ENCODE measurements at places on chromosomes 1 and 21. TPM values are rescaled to one million over a fixed set of nuclear protein-coding genes. Genes with fewer than 3 reads are reported as not detected.

DNA sequence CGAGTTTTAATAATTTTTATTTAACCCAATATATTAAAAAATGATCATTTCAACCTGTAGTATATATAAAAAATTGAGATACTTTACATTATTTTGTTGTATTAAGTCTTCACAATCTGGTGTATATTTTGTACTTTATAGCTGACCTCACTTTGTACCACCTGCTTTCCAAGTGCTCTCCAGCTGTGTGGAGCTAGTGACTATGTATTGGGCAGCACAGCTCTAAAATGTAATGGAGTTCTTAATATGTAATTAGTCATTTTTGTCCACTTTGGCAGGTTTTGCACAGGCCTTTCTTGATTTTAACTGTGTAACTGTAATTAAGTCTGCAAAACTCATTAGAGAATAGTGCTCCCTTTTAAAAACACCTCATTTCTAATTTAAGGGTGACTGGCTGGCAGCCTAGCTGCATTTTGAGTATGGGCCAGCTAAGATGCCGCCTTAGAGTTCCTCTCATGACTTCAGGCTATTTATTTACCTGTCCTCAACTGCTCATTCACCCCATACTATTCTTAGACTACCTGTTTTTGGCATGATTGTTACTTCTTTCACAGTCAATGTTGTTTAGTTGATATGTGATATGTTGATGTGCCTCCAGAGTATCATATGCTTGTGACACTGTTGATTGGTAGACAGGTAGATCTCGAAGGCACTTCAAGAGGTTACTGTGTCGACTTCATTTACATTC, 43.2 kb downstream of the ZYG11B start:
- no peak for DNase-seq

DNA sequence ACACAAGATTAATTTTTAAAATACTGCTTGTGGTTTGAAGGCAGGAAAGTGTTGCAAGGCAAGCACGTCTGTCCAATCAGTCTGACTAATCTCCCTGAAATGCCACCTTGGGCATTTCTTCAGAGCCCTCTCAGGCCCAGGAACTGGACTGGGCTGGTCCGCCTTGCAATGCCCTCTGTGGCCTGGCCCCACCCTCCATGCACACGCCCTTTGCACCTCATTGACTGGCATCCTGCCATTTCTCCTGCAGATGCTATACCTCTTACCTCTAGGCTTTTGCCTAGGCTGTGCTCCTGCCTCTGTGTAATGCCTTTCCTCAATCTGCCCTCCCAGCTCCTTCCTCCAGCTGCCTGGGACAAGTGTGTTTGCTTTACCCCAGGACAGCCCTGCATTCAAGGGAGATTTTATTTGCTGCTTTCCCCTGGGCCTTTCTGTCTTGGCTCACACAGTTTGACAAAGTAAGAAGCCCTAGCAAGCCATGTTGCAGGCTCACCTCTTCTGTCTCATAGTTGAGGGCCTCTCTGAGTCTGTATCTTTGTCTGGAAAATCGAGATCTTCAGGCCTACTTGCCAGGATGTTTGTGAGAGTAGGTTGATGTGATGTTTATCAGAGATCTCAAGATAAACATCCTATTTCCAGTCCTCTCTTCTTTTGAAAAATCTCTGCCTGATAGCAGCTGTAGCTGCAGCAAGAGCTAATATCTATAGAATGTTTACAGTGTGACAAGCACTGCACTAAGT, 149.2 kb upstream of the JUN start:
- no peak for DNase-seq

DNA sequence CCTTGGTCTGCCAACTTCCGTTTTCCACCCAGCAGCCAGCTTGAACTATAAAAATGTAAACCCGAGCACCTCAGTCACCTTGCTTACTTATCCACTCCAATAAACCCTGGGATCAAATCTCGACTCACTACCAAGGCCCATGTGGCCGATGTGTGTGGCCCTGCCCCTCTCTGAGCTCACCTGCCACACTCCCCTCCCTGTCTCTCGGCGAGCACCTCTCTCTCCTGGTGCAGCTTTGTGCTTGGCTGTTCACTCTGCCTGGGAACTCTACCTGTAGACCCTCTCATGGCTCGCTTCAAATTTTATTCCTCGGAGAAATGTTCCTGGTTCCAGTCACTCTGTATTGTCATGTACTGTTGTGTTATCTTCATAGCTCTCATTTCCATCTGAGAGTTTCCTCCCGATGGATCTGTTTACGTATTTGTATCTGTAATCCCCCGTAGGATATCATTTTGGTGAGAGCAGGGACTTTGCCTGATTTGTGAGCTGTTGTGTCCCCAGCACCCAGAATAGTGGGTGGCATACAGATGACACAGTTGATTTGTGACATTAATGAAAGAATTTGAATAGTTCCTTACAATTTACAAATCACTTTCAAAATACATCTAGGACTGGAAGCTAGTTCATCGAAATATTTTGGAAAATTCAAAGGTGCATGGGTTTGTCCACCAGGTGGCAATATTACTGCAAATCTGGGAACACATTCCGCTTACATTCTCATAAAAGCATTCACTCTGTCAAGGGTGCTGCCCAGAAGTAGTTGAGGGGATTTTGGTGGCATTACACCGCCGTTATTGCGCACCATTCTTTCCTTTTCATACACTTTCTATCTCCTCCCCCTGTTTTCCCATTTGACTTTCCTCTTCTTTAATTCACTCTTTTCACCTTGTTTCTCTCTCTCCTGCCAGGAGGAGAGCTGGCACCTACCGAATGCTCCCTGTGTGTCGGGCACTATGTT, 95.3 kb downstream of the ABCA4 start:
- no peak for DNase-seq

The GJA9 gene
- not detected for total RNA-seq

- DNase-seq, result no peak
Observed at GRCh38 chr1:243582326-243582725, 267.7 kb downstream of the AKT3 start.

GRCh38 chr21:46545363-46545762, 59.5 kb downstream of the S100B start:
- DNase-seq, result no peak

The PLA2G2C gene
- total RNA-seq, result 0.14 TPM

GRCh38 chr1:162373541-162374260, 3.0 kb downstream of the SPATA46 start:
- no peak for DNase-seq

DNA sequence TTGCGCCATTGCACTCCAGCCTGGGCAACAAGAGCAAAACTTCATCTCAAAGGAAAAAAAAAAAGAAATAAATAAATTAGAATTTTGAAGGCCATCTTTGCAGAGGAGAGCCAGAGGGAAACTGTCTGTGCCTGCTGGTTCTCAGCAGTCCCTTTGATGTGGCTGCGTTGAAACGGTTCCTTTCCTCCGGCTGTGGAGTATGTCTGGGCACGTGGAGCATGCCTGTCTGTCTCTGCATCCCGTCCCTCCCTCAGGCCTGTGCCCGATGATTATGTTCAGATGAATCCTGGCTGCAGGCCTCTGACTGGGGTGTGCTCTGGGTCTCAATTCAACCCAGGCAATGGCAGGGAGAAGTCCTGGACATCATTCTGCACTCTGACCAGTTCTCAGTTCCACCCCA, 33.4 kb downstream of the KIAA1614 start:
- no peak for DNase-seq

The NFASC gene
- total RNA-seq, result 57.1 TPM

The ADAMTSL4 gene
- 99.6 TPM for total RNA-seq

The KCNH1 gene
- 0.32 TPM for total RNA-seq

GRCh38 chr1:169094897-169095569, 11.5 kb upstream of the ATP1B1 start:
- DNase-seq, result no peak

The NOS1AP gene
- 5.0 TPM for total RNA-seq

DNA sequence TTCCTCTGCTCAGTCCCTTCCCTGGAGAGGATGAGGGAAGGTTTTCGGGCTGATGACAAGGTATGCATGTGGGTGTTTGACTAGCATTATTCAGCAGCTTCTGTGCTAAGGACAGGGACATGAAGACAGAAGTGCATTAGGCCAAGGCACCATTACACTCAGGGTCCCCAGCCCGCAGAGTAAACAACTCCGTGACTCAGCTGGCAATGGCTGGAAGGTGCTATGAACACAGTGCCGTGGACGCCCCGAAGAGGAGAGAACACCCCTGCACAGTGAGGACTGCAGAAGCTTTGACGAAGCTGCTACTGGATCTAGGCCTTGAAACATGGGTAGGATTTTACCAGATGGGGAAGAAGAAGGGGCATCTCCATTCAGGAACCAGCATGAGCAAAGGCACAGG, 13.7 kb upstream of the EPS8L3 start:
- peak; percentile 50 for DNase-seq

- no peak for DNase-seq
Observed at GRCh38 chr1:234709473-234710228, 99.7 kb upstream of the IRF2BP2 start.
